ENCODE measurements at places on chromosomes 3 and 15. TPM values are rescaled to one million over a fixed set of nuclear protein-coding genes. Genes with fewer than 3 reads are reported as not detected.
A peak's percentile ranks its signal among the peaks of the same experiment; 100 is the strongest.

DNA sequence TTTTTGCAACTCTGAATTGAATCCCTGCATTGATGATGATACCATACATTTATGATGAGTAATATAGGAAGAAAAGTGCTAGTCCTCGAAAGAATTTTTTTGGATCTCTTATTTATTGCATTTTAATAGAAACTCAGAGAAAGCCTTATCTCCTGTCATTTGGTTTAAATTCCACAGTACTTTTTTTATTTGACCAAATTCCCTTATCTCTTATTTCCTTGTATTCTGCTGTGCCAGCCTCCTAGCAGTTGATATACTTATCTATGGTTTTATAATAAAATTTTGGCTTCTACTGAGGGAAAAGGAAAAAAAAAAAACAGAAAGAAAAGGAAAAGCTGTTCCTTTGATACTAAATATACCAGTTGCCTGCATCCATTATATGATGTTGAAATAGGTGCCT, 535.1 kb upstream of the NR2F2 start:
- no peak for DNase-seq

- no peak for DNase-seq
These were observed 812 bp downstream of the P4HTM start for GRCh38 chr3:48990636-48991469.

- DNase-seq, result peak; percentile 12
These were observed 32.6 kb downstream of the MAP2K5 start for GRCh38 chr15:67575039-67575502.

- peak; percentile 72 for DNase-seq
These were observed 3.9 kb upstream of the ACTL6A start for GRCh38 chr3:179558742-179559364.

DNA sequence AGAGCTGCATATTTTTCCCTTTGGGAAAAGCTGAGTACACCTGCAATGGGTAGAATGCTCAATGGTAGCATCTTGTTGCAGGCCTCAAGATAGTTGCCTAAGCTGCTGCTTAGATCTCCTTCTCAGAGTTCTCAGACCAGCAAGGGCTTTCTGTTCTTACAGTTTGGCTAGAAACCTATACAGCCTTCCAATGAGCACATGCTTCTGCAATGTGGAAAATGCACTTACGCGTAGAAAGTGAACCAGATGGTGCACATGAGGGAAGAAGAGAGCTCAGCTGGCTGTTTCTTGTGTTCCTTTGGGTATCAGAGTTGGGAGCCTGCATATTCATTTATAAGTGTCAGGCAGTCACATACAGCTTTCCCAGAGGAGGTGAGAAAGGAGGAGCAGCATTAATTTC, 136.4 kb downstream of the B3GALNT1 start:
- no peak for DNase-seq

- no peak for DNase-seq
These were observed 19.8 kb downstream of the DGKG start for GRCh38 chr3:186342197-186342596.

GRCh38 chr15:67685008-67685599, 140.2 kb upstream of the SKOR1 start:
- DNase-seq, result peak; percentile 12

DNA sequence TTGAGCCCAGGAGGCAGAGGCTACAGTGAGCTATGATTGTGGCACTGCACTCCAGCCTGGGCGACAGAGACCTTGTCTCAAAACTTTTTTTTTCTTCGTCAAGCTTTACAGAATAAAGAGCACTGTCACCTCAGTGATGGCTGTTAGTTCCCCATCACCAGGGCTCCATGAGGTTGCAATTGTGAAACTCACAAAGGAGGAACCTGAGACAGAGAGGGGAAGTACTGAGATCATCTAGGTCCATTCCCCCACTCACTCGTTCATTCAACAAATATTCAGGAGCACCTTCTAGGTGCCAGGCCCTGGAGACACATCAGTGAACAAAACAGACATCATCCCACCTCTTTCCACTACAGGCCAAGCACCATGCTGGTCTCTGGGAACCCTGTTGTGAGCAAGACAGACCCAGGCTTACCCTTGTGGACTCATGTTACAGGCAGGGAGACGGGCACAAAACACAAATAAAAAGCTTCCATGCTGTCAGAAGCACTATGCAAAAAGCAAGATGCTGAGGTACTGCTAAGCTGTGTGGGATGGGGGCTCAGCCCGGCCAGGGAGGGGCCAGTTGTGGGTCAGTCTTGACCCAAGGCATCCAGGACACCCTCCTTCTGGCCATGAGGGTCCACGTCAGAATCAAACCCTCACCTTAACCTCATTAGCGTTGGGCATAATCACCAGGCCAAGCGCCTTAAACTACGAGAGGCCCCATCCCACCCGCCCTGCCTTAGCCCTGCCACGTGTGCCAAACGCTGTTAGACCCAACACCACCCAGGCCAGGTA, 2.1 kb upstream of the RHO start:
- DNase-seq, result no peak

DNA sequence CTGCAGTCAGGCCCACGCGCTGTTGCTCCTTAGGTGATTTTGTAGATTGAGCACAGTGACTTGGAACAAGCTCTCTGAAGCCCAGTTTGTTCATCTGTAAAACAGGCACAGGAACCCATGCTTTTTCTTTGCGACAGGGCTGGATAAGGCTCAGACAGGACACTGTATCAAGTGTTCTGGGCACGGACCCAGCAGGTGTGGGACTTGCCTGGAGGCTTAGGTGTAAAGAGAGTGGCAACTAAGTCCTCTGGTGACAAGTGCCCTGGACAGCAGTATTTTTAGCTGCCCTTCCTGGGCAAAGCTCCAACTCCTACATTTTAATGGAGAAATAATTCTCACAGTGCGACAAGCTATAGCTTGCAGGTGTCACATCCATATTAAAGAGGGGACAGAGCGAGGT, 32.2 kb downstream of the CD276 start:
- DNase-seq, result no peak

GOLGA8O gene
- total RNA-seq, result not detected

ARRDC4 gene
- 0.10 TPM for total RNA-seq

TMEM158 gene
- 248 TPM for total RNA-seq

Data from HT1080 (cell line).